Stimulated activated CD4-positive, alpha-beta T cell treated with anti-CD3 and anti-CD28 coated beads, Interleukin-15, amount 100 ng/mL, for 48 hours (primary cell): ENCODE measurements at places on chromosomes 12 and 14.

DNA sequence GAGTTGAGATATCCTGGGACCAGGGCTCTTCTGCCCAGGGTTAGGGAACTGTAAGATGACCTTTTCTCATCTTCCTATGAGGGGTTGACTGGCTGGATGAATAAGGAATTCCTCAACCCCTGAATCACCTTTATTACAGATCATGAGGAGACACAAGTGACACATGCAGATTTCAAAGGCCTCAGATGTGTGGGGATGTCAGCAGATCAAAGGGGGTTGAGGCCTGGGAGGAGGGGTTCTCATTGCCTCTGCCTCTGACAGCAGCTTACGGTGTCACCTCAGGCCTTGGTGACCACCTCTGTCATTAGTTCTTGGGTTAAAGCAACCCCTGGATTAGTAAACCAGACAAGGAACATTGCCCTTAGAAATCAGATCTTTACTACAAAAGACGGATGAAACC is 2.1 kb upstream of the KRT72 start:
- no peak for DNase-seq

DNA sequence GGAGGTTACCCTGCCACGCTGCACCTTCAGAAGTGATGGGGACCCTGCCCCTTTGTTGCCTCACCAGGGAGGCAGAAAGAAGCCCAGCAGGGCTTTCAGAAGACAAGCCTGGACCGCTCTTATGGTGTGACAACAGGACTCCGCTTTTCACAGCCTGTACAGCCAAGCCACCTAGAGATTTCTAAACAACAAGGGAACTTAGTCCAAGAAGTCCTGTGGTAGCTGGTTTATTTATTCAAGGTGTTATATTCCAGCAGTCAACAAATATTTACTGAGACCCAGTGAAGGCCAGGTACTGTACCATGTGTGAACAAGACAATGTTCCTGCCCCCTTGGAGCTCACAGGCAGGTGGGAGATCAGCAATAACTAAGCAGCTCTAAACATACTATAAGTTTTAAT is 4.0 kb upstream of the TMEM229B start:
- no peak for DNase-seq

GRCh38 chr12:40105265-40105514 is 691 bp downstream of the SLC2A13 start:
- DNase-seq = no peak

DNA sequence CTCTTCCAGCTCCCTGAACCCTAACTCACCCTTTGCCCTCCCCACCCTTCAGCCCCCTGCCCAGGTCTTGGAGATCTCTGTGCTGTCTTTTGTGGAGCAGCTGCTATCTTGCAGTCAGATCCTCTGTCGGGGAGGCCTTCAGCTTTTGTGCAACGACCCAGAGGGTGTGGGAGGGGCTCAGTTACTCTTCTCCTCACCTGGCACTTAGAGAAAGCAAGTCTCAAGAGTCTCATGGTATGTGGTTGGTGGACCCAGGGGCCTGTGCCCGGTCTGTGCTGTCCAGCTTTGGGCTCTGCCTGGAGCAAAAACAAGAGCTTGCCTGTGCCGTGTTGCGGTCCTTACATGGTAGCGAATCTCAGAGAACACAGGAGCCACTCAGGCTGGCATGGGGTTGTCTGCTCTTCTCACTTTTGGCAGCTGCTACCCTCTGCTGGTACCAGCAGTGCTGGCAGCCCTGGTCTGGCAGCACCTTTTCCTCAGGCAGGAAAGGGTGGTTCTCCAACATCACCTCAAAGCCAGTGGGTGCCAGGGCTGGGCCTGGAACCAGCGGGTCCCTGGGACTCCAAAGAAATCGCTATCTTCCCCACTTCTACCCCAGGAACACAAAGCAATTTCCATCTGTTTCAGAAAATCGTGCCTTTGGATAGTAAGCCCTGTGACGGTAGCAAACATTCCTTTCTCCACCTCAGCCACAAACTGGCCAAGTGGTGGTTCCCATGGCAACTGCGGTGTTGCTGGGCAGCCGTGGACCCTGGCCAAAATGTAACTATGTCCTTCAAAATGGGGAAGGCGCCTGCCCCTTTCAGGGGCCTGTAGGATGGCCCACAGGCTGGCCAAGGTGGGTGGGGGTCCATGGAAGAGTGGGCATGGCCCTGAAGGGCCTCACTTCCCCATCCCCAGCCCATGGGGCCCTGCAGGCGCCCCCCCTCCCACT is 90.0 kb downstream of the RIN3 start:
- no peak for DNase-seq

- DNase-seq = no peak
These were observed 305.4 kb upstream of the SEL1L start for GRCh38 chr14:81839056-81839455.

- DNase-seq = no peak
These were observed 11.9 kb downstream of the CACNA2D4 start for GRCh38 chr12:1906579-1906978.

DNA sequence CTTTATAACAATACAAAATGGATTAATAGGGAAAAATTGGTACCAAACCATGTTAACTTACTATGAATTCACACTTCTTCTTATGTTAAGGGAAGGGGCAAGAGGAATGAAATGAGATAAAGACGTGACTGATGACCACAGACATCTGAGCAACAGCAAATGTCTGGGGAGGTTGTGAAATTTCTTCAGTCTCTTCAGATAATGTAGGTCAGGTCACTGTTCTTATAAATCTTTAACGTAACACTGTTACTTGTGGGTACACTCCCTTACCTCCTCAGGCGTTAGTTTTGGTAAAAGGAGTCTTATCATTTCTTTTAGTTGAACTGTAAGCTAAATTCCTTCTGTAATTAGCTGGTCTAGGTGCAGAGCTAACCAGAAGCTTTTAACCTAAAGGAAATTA is 405.0 kb upstream of the LRFN5 start:
- no peak for DNase-seq

GRCh38 chr12:132323171-132324010 is 6.0 kb downstream of the GALNT9 start:
- no peak for DNase-seq
